ENCODE measurements at places on chromosomes 4 and X.
A peak's percentile ranks its signal among the peaks of the same experiment; 100 is the strongest.

- no peaks in the 10 kb centered on the region for H3K36me3 ChIP-seq
- DNase-seq = no peak
- peaks cover 2% of the 10 kb centered on the region for H3K27me3 ChIP-seq
These were observed 18.4 kb upstream of the CWH43 start for GRCh38 chr4:48967631-48968030.

DNA sequence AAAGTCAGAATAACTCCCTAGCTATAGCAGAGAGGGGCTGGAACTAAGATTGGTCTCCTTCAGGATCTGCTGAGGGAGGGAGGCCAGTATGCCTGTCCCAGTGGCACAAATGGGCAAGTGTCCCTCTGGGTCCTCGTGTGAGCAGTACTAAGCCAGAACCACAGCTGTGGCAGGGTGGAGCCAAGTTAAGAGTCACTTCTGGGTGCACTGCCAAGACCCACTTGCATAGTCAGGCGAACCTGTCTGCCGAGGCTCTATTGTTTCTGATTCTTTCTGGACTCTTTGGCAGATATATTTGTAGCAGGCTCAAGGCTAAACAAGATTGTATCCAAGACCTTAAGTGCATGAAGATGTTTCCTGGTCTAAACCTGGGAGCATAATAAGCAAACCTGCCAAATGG lies 1123.7 kb upstream of the POU3F4 start:
- no peak overlapping the region for H3K27ac ChIP-seq
- H3K27me3 ChIP-seq = no peaks in the 10 kb centered on the region
- H3K4me1 ChIP-seq = no peaks in the 10 kb centered on the region
- no peak overlapping the region for H3K4me3 ChIP-seq
- no peak for DNase-seq

DNA sequence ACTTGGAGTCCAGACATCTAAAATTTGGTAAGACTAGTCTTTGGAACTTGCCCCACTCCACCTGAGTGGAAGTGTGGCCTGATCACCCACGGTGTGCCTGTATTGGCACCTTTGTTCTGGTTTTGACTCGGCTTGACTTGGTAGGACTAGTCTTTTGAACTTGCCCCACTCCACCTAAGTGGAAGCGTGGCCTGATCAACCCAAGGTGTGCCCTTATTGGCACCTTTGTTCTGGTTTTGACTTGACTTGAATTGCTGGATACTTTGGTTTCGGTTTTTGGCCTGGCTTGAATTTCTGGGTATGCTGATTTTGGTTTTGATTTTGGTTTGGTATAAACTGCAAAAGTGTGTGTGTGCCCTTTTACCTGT lies 44.7 kb upstream of the UGT2B7 start:
- H3K27ac ChIP-seq = no peak overlapping the region
- no peaks in the 10 kb centered on the region for H3K36me3 ChIP-seq
- H3K4me3 ChIP-seq = no peak overlapping the region
- no peaks in the 10 kb centered on the region for H3K27me3 ChIP-seq
- no peak for DNase-seq

- no peaks in the 10 kb centered on the region for H3K4me1 ChIP-seq
- H3K4me3 ChIP-seq = no peak overlapping the region
- DNase-seq = no peak
- H3K27ac ChIP-seq = no peak overlapping the region
These were observed 45.5 kb upstream of the PRKG2 start for GRCh38 chr4:81260443-81261101.

- no peaks in the 10 kb centered on the region for H3K4me1 ChIP-seq
- no peak overlapping the region for H3K4me3 ChIP-seq
- no peaks in the 10 kb centered on the region for H3K36me3 ChIP-seq
- no peak overlapping the region for H3K27ac ChIP-seq
- H3K27me3 ChIP-seq = peaks cover 1% of the 10 kb centered on the region
These were observed 17.8 kb upstream of the RPL39 start for GRCh38 chrX:119809185-119809666.

- no peaks in the 10 kb centered on the region for H3K4me1 ChIP-seq
- H3K4me3 ChIP-seq = no peak overlapping the region
- no peak overlapping the region for H3K27ac ChIP-seq
These were observed 20.4 kb downstream of the MSMO1 start for GRCh38 chr4:165347647-165348569.

- no peak overlapping the region for H3K27ac ChIP-seq
- peaks cover 42% of the 10 kb centered on the region for H3K27me3 ChIP-seq
- DNase-seq = no peak
- no peaks in the 10 kb centered on the region for H3K4me1 ChIP-seq
These were observed 14.7 kb upstream of the GSX2 start for GRCh38 chr4:54085284-54085683.

GRCh38 chrX:151814767-151815166 lies 80.2 kb downstream of the CNGA2 start:
- no peaks in the 10 kb centered on the region for H3K27me3 ChIP-seq
- DNase-seq = no peak
- no peaks in the 10 kb centered on the region for H3K36me3 ChIP-seq
- H3K4me1 ChIP-seq = no peaks in the 10 kb centered on the region

DNA sequence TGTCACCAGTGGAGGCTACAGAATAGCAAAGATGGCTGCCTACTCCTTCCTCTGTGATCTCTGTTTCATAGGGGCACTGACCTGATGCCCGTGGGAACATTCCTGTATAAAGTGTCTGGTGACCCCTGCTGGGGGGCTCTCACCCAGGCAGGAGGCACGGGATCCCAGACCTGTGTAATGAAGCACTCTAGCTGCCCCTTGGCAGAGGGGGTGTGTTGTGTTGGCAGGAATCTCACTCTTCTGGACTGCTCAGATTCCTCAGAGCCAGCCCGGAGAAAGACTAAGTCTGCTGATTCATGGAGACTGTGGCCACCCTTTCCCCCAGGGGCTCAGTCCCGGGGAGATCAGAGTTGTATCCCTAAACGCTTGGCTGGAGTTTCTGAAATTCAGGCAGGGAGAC lies 648.3 kb downstream of the SPRY1 start:
- no peak for DNase-seq
- no peaks in the 10 kb centered on the region for H3K36me3 ChIP-seq
- no peak overlapping the region for H3K4me3 ChIP-seq
- no peaks in the 10 kb centered on the region for H3K27me3 ChIP-seq
- H3K4me1 ChIP-seq = no peaks in the 10 kb centered on the region

DNA sequence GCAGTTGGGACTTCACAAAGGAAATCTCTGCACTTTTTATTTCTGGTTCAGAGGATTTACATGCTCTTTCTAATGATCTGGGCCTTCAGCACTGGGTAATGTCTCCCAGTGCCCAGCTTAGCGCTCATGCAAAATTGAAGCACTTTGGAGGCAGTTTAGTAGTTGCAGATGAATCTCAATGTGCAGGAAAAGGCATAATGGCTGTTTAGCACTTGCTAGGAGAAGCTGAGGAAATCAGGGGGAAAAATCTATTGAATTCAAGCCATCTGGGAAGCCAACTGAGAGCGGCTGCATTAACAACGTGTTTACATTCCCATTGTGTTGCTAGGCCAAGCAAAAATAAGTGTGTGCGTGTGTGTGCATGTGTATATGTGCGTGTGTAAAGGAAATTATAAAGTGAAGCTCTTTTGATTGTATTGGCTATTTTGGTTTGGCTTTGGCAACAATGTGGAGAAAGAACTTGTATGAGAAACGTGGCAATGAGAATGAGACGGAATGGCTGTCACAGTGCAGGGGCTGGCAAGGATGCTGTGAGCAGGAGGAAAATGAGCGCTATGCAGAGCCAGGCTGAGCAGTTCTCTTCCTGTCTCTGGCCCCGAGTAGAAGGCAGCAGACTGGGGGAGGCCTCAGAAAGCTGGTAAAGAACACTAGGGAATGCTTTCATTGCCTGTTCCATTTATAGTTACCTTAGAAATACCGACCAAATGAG lies 231.5 kb downstream of the UNC5C start:
- H3K27me3 ChIP-seq = peaks cover 3% of the 10 kb centered on the region
- no peak for DNase-seq
- H3K4me3 ChIP-seq = no peak overlapping the region
- no peaks in the 10 kb centered on the region for H3K36me3 ChIP-seq

GRCh38 chr4:20318001-20318908 lies 66.5 kb downstream of the SLIT2 start:
- H3K4me3 ChIP-seq = no peak overlapping the region
- no peak for DNase-seq
- H3K27me3 ChIP-seq = no peaks in the 10 kb centered on the region
- no peaks in the 10 kb centered on the region for H3K4me1 ChIP-seq

GRCh38 chr4:159435561-159436023 lies 332.7 kb downstream of the RAPGEF2 start:
- peaks cover 8% of the 10 kb centered on the region for H3K4me1 ChIP-seq
- H3K36me3 ChIP-seq = no peaks in the 10 kb centered on the region
- DNase-seq = no peak
- no peak overlapping the region for H3K4me3 ChIP-seq
- peaks cover 6% of the 10 kb centered on the region for H3K27me3 ChIP-seq
- no peak overlapping the region for H3K27ac ChIP-seq

- H3K4me3 ChIP-seq = no peak overlapping the region
- DNase-seq = no peak
- H3K27me3 ChIP-seq = no peaks in the 10 kb centered on the region
- H3K27ac ChIP-seq = no peak overlapping the region
- H3K4me1 ChIP-seq = peaks cover 5% of the 10 kb centered on the region
These were observed 93.8 kb downstream of the C4orf51 start for GRCh38 chr4:145773581-145774234.

- peak; percentile 61 for DNase-seq
- no peaks in the 10 kb centered on the region for H3K27me3 ChIP-seq
- peaks cover 24% of the 10 kb centered on the region for H3K4me1 ChIP-seq
- peak overlapping the region; percentile 96 for H3K27ac ChIP-seq
- H3K36me3 ChIP-seq = peaks cover 40% of the 10 kb centered on the region
These were observed 65.1 kb upstream of the CCDC160 start for GRCh38 chrX:134171661-134172587.
